ENCODE measurements at places on chromosomes 12 and 14. TPM values are rescaled to one million over a fixed set of nuclear protein-coding genes. Genes with fewer than 3 reads are reported as not detected.

Gene GPX2
- total RNA-seq: not detected

Gene ESPL1
- total RNA-seq: 0.30 TPM

Gene GTF2A1
- 22.4 TPM for total RNA-seq

Gene GPR68
- 7.6 TPM for total RNA-seq

Gene GPR84
- 0.99 TPM for total RNA-seq

Gene FAM186B
- 0.39 TPM for total RNA-seq

Gene ANKRD13A
- total RNA-seq: 78.8 TPM

Gene TOX4
- total RNA-seq: 97.3 TPM

Gene HSPA2
- total RNA-seq: 0.92 TPM

Gene VRTN
- total RNA-seq: not detected

Gene PRIMA1
- total RNA-seq: not detected

Gene HPD
- not detected for total RNA-seq

Measured in T-helper 17 cell (primary cell).